ENCODE measurements at places on chromosomes 1 and 21.

GRCh38 chr1:15033264-15033663, 120.3 kb upstream of the TMEM51 start:
- no peak for DNase-seq

- DNase-seq: no peak
Observed at GRCh38 chr1:7616076-7616832, 154.8 kb upstream of the VAMP3 start.

DNA sequence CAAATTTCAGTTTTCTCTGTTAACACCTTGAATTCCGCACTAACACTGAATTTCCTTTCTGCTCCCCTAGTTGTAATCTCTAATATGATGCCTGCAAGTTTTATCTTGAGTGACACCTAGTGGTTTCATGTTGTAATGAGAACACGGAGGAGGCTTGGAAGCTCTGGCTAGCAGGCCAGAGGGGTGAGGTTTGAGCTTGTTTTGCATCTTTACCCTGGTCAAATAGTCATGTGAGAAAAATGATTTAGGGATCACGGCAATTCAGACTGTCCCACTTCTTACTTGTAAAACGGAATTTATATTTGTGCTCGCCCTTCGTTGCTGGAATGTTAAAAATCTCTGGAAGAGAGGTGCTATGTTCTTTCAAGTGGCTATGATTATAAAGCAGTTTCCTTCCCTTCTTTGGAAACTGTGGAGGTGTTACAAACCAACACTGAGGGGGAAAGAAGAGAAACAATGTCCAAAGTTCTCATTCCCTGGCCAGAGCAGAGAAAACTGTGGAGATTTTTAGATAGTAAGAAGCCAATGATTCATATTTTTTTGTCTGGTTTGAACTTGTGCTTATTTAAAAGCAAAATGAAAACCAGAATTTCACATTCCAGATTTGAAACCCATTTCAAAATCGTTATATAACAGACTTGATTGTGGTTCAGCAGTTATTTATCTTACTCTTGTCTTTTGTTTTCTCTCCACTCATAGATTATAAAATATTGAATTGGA, 5.3 kb upstream of the MROH9 start:
- peak; percentile 16 for DNase-seq

DNA sequence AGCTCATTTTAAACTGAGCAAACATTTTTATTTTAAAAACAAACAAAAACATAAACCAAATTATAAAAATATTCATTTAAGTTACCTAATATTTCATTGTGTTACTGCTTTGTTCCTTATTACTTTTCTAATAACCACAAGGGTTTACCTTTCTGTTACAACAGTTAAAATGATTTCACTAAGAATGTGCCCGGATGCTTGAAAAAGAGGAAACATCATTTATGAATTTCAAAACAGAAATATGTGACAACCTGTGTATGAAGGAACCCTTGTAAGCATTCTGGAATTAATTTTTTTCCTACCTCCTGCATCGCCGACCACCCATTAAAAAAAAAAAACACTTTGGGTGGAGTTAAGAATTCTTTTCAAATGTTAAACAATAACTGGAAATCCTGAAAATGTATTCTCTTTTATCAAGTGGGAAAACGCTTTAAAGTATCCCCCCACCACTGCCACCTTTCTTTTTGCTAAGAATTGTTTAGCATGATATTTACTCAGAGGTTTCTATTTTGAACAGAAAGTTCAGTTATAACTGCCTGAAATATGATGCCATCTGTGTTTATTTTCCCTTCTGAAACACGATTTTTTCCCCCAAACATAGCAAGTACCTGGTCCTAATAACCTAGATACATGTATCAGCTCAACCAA, 9.1 kb downstream of the CYYR1 start:
- DNase-seq: no peak

DNA sequence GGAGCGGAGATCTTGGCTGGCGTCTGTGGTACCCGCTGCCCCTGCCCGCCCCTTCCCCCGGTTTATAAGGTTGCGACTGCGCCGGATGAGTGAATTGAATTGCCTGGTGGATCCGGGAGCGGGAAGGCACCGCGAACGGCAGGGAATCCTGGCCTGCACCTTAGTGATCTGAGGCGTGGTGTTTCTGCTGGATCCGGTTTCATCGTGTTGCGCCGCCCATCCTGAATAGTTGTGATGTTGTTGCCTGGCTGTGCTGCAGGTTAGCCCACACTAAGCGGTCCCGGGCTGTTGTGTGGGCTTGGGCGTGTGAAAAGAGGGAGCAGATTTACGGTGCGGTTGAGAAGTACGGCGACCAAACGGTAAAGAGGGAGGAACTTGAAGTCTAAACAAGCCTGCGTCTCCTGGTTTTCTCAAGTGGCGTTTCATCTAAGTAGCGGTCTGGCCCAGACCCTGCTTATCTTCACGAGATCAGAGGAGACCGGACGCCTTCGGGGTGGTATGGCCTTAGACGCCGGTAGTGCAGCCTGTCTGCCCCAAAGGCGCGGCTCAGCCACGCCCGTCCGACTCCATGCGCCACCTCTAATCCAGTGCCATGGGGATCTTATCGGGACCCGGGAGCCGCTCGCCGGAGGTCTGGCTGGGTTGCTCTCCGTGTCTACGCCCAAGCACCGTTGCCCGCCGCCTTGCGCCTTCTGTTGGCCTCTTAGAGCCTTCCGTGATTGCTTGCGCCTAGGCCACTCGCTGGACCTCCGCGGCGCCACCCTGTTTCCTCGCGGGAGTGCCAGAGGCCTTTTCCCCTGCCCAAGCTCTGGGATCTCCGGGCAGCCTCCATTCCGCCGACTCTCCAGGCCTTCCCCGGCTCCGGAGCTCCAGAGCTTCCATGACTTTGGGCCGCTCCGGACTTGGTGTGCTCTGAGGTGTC, 87.5 kb upstream of the RHOU start:
- DNase-seq: peak; percentile 50

- peak; percentile 3 for DNase-seq
Observed at GRCh38 chr1:99264201-99265021, at the start of gene PLPPR4. Gene PLPPR4 (plus strand): TSS chr1:99264492. CDS start chr1:99264594, 102 bp downstream.

- DNase-seq: no peak
Observed at GRCh38 chr21:42459082-42459460, 37.0 kb downstream of the RSPH1 start.

- DNase-seq: no peak
Observed at GRCh38 chr1:9822897-9823692, 670 bp downstream of the CLSTN1 start.

DNA sequence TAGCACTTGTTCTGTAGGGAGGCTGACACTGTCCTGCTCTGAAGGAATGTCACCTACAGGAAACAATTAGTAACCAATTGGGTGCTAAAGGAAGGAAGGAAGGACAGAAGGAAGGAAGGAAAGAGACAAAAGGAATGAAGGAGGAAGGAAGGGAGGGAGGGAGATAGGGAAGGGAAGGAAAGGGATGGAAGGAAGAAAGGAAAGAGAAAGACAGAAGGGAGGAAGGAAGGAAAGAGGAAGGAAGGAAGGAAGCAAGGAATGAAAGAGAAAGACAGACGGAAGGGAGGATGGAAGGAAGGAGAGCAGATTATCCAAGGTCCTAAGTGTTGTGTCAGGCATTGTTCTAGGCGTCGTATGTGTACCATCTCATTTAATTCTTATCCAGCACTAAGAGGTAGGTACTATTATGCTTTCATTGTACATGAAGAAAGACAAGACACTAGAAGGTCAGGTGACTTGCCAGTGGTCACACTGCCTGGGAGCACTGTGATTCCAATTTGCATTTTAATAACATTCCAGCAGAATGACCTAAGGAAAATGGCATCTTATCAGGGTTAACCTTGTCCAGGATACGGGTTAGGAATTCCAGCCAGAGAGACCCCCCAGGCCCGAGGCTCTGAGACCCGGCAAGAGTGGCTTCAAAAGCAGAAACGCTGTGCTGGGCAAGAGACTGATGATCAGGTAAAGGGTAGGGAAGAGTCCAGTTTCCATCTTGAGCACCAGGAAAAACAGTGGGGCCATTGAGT, 29.6 kb downstream of the CLIC6 start:
- no peak for DNase-seq

- no peak for DNase-seq
Observed at GRCh38 chr21:14046401-14046800, 164.4 kb downstream of the LIPI start.

- DNase-seq: no peak
Observed at GRCh38 chr1:245485996-245486395, 331.2 kb downstream of the KIF26B start.

GRCh38 chr1:67300561-67300960, 7.1 kb upstream of the IL12RB2 start:
- no peak for DNase-seq

DNA sequence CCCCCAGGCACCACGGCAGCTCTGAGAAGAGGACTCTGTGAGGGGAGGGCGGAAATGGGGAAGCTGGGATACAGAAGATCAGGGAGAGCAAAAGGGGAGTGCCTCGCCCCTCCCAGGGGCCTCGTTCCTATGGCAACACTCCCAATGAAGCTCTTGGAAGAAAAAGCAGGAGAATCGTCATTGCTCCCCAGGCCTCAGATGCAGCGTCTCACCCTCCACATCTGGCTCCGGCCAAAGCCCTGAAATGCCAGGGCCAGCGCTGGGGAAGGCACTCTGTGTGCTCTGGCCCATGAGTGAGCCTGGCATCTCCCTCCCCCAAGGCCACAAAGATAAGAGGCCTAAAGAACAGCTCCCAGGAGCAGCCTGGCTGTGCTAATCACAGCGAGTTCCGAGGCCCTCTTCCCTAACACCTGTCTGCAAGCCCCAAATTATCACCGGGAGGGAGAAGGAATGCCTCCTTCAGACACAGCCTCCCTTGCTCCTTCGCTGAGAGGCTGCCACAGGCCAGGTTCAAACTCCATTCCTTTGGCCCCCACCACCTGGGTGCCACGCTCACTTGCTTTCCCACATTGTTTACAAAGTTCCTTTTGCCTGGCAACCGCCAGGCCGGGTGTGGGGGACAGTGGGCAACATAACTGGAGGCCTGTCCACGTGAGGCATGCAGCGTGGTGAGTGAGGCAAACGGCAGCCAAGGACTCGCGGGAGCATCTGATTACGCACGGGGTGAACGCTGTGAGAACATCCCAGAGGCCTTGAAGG, 27.8 kb downstream of the ECE1 start:
- DNase-seq: no peak

DNA sequence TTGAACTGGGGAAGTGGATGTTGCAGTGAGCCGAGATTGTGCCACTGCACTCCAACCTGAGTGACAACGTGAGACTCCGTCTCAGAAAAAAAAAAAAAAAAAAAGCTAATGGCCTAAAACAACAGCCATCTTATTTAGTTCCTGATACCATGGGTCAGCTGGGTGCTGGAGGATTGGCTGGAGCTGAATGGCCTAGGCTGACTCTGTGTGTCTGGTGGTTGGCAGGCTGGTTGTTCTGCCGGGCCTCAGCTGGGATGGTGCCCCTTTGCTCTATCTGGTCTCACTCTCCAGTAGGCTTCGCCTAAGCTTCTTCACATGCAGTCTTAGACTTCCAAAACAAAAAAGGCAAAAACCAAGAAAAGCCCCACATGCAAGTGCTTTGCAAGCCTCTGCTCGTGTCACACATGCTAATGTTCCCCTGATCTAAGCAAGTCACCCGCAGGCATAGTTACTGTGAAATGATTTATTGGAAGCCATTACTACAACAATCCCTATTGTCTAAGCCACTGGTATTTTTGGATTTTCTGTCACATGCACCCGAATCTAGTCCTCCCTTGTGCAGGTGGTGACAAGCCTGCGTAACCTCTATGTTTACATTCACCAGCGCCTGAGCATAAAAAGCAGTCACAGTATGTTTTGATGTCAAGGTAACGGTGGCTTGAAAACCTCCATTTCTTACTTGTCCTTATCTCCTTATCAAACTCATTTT, 39.6 kb upstream of the KANK4 start:
- peak; percentile 86 for DNase-seq

Measured in NCI-H146 (cell line).